ENCODE measurements at places on chromosomes 12 and 14.

DNA sequence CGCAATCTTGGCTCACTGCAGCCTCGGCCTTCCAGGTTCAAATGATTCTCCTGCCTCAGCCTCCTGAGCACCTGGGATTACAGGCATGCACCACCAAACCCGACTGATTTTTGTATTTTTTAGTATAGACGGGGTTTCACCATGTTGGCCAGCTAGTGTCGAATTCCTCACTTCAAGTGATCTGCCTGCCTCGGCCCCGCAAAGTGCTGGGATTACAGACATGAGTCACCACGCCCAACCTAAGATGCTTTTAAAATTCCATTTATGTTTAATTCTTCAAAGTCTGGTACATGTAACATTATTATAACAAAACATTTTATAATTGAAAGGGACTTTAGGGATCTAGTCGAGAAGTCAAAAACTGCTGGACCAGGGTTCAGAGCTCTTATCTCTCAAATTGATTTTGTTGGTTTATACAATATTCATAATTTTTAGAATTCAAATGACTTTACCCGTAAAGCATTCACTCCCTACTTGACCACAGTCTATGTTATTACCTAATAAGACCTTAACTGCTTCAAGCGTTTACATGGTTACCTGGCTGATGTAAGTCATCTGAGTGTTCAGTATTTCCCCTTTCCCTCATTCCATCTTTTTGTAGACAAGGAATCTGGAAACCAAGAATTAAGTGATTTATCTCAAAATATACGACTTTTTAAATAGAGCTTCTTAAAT lies 28.2 kb downstream of the RAP1B start:
- no peak for DNase-seq

DNA sequence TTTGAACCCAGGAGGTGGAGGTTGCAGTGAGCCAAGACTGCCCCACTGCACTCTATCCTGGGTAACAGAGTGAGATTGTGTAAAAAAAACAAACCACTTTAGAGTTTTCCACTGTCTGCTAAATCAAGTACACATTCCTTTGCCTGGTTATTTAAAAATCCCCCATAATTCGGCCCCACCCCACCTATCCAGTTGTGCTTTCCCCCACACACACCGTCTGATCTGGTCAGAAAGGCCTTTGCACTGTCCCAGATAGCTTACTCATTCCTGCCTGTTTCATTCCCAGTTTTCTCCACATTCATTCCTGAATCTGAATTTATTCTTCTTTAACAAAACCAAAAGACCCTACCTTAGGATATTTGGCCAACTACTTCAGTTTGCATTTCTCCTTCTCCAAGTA lies 29.5 kb downstream of the NINJ2 start:
- DNase-seq, result no peak

GRCh38 chr12:128571906-128572810 lies 251.6 kb downstream of the SLC15A4 start:
- DNase-seq, result no peak

DNA sequence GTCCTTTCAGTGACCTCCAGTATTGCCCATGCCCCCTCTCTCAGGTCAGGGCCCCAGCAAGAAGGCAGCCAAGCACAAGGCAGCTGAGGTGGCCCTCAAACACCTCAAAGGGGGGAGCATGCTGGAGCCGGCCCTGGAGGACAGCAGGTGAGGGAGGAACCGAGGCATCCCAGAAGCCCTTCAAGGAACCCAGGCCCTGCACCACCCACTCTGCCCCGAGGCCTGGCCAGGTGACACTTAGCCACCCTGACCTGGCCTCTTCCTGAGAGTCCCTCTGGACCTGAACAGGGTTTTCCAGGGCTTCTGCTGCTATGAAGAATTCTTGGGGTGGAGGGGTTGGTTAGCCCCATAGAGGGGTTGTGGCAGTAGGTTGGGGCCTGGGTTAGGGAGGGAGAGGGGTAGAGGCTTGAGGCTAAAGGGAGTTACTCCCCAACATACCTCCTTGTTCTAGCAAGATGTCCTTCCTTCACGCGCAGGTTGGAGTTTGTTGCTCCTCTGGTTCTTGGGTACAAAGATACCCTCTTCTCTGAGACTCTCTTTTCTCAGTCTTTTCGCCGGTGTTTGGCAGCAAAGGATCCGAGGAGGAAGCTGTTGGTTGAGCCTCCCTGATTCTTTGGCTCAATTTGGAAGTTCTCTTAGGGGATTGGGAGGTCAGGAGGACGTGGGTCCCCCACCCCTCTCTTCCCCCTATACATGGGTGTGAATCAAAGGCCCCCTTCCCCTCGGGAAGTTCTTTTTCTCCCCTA lies 2.1 kb downstream of the TARBP2 start:
- no peak for DNase-seq

DNA sequence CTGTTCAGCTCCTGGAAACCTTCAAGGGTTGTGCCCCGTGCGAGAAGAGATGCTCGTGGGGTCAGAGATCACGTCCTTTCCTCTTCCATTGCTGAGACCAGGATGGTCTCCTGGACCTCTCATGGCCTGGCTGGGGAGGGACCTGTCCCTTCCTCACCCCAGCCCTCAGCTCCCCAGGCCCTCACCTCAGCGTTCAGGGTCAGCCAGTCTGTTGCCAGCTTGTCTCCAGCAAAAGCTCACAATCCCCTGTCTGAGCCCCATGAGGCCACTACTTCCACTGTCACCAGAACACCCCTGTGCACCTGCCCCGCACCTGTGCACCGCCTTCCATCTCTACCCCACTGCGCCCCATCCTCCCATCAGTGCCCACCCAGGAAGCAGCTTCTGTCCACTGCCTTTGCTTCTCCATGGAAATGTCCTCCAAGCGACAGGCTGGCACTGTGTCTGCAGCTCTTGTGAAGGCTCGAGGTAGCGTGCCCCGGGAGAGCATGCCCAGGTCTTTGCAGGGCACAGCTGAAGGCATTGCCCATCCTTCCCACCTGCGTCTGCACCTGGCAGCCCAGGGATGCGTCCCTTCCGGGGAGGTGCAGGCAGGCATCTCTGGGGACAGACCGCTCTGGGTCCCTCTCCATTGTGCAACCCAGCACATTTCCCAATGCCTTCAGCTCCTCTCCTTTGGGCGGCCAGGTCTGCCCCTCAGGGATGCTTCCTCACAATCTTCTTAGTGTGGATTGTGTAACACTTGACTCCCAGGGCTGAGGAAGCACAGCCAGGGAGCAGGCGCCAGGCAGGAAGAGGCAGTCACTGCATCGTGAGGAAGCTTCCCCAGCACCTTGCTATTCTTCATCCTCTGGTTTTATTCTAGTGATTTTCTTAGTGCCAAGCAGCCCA lies 179.6 kb downstream of the ADGRD1 start:
- peak; percentile 80 for DNase-seq

DNA sequence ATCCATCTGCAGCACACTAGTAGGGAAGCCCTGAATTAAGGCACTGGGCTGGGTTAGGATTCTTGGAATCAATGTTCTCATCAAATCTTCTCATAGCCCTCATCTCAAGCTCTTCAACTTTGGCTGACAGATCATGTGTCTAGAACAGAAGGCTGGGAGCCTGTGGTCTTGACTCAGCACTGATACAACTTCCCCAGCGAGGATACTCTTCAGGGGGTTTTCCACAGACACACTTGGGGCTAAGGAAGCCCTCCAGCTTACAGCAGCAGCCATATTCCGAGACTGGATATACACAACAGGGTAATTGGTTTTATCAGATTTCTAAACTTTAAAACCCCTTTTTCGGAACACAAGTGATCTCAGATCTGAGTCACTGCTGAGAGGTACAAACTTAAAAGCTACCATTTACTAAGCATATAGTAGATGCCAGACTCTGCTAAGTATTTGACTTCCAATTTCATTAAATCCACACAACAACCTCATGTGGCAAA lies 3.5 kb downstream of the FMNL3 start:
- no peak for DNase-seq

- no peak for DNase-seq
Observed at GRCh38 chr12:93749515-93749914, 72.3 kb downstream of the CRADD start.

GRCh38 chr12:8692573-8692972 lies 5.2 kb upstream of the RIMKLB start:
- no peak for DNase-seq

- no peak for DNase-seq
Observed at GRCh38 chr14:95759941-95760340, 46.0 kb upstream of the TCL1A start.

Measured in mesenteric fat pad (tissue), 1 donor.